ENCODE measurements at places on chromosomes 3 and 15.

DNA sequence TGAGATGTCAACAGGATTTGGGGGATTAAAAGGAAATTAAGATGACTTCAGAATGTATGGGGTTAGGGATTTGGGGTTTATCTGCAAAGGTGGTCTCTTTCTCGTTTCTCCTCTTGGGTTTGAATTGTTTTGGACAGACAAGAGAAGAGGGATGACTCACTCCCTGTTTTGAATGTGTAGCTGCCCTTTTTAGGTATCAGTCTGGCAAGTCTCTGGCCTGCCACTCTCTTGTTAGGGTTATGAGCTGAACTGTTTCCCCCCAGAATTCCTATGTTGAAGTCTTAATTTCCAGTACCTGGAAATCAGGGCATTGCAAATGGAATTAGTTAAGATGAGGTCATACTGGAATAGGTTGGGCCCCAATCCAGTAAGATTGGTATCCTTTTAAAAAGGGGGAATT lies 291.7 kb downstream of the MEX3B start:
- no peak for DNase-seq

DNA sequence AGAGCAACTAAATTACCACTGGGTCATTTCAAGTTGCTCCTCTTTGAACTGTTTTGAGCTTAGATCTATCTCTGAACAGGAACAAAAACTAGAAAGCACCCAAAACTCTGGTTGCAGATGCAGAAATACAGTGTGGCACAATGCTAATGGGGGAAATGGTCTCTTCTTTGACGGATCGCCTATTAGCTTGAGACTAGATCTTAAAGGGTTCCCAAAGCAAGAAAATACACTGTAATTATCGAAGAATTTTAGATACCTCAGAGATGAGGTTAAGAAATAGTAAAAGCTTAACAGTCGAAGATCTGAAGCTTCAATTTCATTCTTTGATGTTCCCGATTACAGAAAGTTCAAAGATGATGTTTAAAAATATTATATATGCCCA lies 818 bp downstream of the PPP1R2 start:
- no peak for DNase-seq

GRCh38 chr3:105970283-105970682 lies 101.5 kb upstream of the CBLB start:
- peak; percentile 90 for DNase-seq

GRCh38 chr3:45654397-45654944 lies 34.7 kb upstream of the SACM1L start:
- no peak for DNase-seq

DNA sequence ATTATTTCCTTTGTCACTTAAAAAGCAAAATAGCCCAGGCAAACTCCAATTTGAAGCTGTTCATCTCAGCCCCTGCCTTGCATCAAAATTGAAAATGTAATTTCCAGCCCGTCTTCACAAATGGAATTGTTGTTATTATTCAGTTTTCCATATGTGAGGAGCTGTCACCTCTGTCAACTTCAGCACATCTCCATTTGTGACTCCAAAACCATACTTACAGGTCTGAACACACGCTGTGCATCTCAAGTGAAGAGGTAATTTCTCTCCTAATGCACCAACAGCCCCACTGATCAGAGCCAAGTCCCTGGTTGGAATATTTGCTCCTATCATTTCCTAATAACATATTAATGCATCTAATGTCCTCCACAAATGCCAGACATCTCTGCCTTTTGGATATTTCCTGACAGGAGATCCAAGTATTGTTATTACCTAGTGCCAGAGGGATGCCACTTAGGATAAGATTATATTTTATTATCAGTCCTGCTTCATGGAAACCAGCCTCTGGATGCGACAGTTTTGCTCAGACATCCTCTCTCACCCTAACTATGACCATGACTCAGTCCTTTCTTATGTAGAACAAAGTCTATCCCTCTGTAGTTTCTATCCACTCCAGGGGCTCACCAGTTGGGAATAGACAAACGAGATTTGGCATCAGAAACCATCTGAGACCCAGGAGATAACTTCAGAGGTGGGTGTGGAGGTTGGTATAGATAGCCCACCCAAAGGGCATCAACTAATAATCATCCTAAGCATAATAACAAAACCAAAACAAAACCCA lies 379.8 kb downstream of the VPS13C start:
- DNase-seq = no peak

DNA sequence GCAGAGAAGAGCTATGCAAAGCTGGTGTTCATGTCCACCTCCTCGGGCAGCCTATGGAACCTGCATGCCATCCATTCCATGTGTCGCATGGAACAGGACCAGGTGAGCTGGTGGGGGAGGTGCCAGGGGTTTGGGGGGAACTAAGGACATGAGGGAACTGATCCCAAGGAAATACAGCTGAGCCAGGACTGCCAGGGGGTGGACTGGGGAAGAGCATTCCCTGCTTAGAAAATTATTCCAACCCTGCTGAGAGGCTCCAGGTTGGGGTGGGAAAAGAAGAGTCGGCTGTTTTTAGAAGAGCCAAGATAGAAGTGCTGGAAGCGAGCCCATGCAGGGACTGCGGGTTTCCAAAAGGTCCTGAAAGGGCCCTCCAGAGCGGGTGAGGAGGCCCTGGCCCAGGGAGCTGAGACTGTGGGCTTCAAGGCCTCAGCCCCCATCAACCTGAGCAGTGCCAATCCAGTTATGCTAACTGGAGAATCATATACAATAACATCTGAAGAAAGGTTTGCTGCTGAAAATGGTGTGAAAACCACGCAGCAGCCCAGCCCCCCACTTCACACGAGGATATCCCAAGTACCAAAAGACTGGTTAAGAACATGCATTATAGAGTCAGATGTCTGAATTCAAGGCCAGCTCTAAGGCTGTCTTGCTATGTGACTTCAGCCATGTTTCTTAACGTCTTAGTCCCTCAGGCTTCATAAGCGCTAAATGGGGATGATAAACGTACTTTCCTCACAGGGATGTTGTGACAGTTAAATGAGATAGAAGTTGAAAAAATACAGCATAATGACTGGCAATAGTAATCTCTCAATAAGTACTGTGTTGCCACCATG lies 7.8 kb downstream of the DISP2 start:
- DNase-seq = no peak

DNA sequence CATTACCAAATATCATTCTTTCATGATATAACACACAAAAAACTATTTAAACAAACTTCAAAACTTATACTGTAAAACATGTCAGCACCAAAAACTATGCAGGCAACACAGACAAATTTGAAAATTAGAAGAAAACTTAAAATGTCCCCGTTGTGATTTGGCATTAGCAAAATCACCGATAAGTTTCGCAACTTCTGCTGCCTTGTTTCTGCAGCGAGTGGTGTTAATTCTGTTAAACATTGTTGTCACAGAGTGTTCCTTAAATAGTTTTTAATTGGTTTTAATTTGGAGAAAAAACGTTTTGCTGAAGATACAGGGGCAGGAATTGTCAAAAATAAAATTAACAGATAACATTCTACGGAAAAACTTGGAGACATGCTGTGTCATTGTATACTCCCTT lies 160.6 kb downstream of the RPLP1 start:
- no peak for DNase-seq

DNA sequence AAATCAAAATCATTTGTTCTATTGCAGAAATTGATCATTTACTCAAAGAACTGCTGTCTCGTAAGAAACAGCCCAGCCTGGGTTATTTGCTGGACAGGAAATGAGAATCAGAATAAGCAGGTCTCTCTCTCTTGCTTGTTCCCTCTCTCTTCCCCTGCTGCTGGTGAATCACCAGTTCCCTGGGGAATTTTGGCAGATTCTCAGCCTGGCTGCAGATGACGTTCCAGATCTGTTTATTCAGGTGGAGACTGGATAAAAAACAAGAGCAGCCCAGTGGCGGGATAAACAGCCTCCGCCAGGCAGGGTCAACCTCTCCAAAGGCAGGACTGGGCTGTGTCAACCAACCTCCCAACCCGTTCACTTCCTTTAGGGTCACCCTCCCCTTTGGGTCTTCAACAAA lies 72.1 kb downstream of the LRIG1 start:
- peak; percentile 92 for DNase-seq

DNA sequence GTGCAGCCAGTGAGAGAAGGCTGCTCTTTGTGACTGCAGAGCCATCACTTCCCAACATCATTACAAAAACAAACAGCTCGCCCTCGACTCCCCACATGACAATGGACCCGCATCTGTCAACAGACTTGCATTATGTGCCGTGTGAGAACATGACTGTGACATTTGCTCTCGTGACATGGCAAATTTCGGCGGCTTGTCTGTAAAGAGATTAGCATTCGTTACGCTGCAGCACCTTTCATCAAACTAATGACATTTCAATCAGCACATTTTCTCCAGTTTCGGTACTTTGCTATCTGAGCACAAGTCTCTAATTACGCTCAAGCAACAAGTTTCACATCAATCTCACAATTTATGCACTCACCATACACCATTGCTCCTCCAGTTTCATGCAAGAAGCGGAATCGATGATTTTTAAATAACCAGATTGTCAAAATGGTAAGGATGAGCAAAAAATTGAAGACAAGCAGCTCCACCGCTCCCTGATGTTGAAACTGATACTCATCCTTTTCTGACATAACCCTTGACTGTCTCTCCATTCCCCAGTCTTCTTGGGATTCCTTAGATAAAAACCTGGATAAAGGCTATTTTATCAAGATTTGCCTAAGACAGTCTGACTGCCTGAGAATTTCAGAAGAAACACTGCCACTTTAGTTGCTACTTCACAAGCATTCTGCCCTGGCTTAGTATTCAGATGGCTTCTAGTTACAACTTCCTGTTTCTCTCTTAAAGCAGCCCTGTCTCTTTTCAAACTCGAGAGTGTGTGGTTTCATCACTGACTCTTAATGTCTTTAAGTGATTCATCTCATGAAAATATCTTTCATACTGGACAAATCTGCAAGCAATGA lies at the start of gene SLC9A9:
SLC9A9 (minus strand) TSS at position 682 of the 845 bp plus-strand sequence; CDS start at position 536, 146 bp downstream.
- peak; percentile 86 for DNase-seq

- peak; percentile 95 for DNase-seq
Observed at GRCh38 chr15:68536331-68537095, 42.3 kb upstream of the CORO2B start.

DNA sequence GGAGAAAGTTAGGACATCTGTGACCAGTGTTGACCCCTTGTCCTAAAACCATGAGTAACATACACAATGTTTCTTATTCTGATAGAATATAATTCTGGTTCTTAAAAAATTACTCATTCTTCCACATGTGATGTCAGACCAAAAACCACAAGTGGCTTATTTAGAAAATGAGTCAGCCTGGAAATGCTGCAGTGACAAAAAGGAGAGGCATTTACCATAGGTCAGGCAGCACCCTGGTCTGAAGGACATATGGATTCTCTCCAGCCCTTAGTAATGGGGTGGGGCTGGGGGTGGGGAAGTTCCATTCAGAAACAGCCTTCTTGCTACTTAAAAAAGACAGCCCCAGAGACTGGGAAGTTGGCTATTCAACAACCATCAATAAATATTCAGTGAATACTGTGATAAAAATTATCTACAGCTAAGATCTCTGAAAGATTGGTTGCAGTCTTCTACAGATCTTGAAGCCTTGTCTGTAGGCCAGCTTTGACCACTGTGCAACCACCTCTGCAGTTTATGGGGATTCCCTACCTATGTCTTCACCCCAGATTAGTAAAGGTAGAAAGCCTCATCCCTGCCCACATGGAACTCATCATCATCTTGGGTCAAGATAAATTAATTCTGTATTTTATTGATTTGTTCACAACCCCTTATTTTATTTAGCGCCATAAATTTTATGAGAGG lies 34.9 kb upstream of the TIMP4 start:
- DNase-seq = peak; percentile 97

GRCh38 chr3:157785102-157785826 lies 282.0 kb upstream of the VEPH1 start:
- peak; percentile 84 for DNase-seq

DNA sequence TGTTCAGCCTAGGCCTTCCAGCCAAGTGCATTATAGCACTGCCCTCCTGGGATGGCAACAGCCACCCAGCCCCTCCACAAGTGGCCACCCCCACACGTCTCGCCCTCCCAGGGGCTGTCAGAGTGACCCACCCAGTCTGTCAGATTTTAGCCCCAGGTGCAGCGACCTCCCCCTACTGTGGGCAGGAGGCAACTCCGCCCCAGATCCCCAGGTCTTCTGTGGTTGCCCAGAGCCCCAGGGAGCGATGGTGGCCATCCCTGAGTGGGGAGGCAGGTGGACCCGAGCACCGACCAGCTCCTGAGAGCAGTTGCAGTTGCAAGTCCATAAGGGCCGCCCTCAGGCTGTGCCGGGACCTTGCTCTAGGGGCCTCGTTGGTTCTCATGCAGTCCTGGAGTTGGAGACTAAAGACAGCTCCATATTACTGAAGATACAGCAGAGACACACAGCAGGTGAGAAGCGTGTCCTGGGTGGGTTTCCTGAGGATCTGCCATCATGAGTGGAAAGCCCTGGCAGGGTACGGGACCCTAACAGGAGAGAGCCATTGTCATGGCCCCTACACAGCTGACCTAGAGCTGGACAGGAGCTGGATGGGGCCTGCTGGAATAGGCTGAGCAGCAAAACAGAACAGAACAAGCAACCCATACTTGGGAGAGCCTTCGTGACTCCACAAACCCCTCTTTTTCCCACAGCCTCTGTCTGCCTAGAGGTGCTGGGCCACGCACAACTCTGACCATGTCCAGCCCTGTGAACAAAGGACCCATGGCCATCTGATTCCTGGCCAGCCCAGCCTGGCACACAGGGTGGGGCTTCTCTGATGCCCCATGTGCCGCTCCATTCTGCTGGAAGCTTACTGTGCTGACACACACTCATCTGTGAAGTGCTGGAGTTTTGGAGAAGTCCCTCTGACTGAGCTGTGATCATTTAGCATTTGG lies 110.3 kb upstream of the ALDH1A3 start:
- DNase-seq = no peak

GRCh38 chr15:32657198-32657883 lies 15.8 kb downstream of the SCG5 start:
- DNase-seq = no peak

- no peak for DNase-seq
Observed at GRCh38 chr3:77147836-77148578, 108.1 kb downstream of the ROBO2 start.

- DNase-seq = no peak
Observed at GRCh38 chr15:99132634-99133287, 27.9 kb downstream of the SYNM start.

- no peak for DNase-seq
Observed at GRCh38 chr3:29758108-29758433, 477.2 kb downstream of the RBMS3 start.

DNA sequence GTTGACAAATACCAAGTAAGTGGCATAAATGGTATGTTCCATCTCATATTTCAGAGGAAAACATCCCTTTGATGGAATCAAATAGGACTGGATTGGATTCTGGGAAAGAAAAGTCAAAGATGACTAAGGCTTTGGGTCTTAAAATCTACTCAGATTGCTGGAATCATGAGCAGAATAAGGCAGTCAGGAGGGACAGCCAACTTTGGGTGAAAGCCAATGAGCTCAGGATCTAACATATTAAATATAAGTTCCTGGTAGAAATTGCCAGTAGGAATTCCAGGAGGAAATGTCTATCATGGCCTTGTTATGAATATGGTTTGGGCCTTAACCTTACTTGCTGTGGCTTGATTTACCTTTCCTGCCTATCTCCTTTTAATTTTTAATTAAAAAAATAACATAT lies 55.3 kb downstream of the ISL2 start:
- DNase-seq = no peak

GRCh38 chr15:90106522-90107117 lies 4.4 kb upstream of the IDH2 start:
- peak; percentile 61 for DNase-seq

GRCh38 chr3:36405190-36405589 lies 24.9 kb downstream of the STAC start:
- DNase-seq = no peak

Data from amniotic epithelial cell (primary cell).